ENCODE measurements at places on chromosomes 5 and 9. TPM values are rescaled to one million over a fixed set of nuclear protein-coding genes. Genes with fewer than 3 reads are reported as not detected.

The FBN2 gene
- total RNA-seq = 0.27 TPM

The IRGM gene
- 4.0 TPM for total RNA-seq

The C5orf24 gene
- 15.3 TPM for total RNA-seq

The HSD17B3 gene
- total RNA-seq = not detected

DNA sequence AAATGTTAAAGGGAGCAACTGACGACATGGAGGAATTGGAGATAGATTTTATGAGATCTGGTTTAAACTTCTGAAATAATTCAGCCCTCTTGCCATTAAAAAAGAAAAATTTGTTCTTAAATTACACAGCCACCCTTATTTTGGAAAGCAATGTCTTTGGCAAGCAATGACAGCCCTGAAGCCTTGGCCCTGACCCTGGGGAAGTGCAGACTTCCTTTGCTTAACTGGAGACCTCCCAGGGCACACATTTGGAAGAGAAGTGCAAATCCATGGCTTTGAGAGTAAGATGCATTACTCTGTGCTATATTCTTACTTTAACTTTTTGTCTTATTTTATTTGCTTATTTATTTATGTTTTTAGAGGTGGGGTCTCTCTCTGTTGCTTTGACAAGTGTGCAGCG is 22.0 kb downstream of the RXFP3 start:
- DNase-seq = no peak

DNA sequence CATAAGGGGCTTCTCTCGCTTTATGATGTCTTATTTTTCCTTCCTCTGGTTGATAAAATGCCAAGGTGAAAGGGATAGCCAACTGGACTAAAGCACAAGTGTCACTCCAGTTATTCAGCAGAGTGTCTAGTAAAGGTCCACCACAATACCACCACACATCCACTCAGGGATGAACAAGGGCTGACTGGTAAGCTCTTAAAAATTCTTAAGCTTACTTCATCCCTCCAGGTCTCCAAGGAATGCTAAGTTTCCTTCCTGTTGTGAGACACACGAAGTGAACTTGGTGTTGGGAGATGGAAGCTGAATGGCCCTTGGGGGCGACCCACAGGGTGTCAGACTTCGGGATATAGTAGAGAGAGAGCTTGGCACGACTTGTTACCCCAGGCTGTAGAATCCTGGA is 3.2 kb upstream of the HMGCS1 start:
- DNase-seq = no peak

GRCh38 chr9:36151316-36152210 is 15.0 kb downstream of the GLIPR2 start:
- peak; percentile 96 for DNase-seq

GRCh38 chr9:69794356-69794755 is 26.3 kb upstream of the CFAP95 start:
- DNase-seq = no peak

All from hematopoietic multipotent progenitor cell (in vitro differentiated cells).